Smooth muscle cell of the brain vasculature (primary cell): ENCODE measurements at places on chromosomes 6 and 20.
A peak's percentile ranks its signal among the peaks of the same experiment; 100 is the strongest.

DNA sequence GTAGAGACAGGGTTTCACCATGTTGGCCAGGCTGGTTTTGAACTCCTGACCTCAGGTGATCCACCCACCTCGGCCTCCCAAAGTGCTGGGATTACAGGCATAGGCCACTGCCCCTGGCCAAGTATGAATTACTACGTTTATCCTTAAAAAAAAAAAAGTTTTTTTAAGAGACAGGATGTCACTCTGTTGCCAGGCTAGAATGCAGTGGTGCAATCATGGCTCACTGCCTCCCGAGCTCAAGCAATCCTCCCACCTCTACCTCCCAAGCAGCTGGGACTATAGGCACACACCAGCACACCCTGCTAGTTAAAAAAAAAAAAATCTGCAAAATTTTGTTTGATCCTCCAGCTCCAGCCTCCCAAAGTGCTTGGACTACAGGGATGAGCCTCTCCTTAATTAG, 23.1 kb downstream of the IYD start:
- no peak for DNase-seq

- no peak for DNase-seq
Measured at GRCh38 chr6:43582911-43583310, 6.9 kb downstream of the POLH start.

DNA sequence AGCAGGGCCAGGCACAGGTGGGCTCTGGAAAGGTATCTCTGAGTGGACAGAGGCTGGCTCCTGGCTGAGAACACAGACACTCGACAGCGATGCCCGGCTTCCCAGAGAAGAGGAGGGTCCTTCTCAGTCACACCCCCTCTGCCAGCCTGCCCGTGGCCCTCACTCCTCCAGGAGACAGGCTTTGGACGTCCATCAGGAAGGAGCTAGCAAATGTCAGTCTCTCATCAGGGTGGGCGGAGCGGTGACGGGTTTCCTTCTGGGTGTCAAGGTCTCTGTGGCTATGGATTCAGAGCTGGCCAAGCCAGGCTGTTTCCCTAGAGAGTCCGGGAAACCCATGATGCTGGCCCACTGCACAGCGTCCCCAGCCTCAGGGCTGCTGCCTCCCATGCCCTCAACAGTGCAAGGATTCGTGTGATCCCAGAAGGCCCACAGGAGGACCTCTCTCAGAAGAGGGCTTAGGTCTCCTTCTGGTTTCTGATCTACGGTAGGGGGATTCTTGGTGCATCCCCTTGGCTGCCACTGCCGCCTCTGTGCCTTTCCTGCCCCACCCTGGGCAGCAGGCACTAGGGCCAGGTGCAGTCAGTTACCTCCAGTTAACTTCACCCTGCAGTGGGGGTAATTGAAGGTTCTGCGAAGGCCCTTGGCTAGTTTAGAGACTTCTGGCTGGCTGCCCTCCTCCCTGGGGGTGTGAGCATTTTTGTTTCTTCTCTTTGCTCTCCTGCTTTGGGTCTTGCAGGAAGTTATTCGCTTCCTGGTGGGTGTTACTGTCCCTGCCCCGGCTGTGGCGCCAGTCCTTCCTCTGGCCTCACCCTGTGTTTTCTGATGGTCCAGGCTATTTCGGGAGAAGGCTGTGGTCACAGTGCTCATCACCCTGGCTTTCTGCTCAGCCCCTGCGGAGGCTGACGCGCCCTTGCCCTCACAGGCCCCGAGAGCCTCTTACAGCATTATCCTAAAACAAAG, 80.2 kb downstream of the CDH4 start:
- no peak for DNase-seq

GRCh38 chr20:49400904-49401303, 81.6 kb downstream of the KCNB1 start:
- DNase-seq: peak; percentile 81

DNA sequence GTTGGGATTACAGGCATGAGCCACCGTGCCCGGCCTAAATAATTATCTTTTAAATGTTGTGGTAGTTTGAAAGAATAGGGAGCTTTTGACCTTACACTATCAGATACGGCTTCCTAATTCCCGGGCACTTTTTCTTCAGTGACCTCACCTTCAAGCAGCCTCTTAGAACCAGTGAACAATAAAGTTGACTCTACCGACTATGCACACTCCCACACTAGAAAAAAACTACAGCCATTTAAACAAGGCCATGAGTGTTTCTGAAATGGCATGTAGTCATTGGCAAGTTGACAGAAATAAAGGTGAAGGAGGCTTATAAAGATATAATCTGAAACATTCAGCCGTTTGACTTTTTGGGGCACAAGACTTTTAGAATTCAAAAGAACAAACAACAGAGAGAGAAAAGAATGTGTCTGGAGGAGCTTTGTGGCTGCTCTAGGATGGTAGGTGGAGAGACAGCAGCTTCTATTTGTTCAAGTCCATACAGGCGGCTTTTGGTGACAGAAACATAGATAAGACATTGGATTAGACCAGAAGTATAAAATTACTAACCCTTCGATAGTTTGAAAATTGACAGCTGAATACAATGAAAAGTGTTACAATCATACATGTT, 75.2 kb downstream of the GJA1 start:
- DNase-seq: no peak
